DMS53 (cell line): ENCODE measurements at places on chromosomes 2 and 18.
A peak's percentile ranks its signal among the peaks of the same experiment; 100 is the strongest.

- DNase-seq = no peak
These were observed 11.2 kb upstream of the NFE2L2 start for GRCh38 chr2:177275743-177276055.

GRCh38 chr18:22320771-22321170, 96.9 kb downstream of the CTAGE1 start:
- no peak for DNase-seq

DNA sequence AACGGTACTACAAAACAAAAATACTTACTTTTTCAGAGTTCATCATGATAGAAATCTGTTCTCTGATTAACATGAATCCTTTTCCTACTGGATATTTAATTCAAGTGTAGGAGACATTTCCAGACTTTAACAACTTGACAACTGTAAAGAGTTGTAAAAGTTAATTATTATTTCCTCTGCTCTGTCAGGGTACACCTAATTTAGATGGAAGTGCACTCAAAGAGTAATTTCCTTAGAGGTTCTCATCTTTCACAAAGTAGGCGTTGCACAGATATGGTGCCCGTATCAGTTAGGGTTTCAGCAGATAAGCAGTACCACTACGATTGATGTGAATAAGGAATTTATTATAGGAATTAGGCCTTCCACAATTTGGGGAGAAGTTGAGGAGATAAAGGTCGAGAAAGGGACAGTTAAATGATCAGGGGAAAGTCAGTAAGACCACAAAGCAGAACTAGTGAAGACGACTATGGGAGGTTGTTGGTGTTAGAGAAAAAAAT, 16.2 kb upstream of the PDE11A start:
- DNase-seq = no peak

GRCh38 chr2:238138331-238139195, at the start of gene KLHL30:
TSS of gene KLHL30 (plus strand) at chr2:238138668. CDS start at chr2:238140755, 2,087 bp downstream.
- no peak for DNase-seq

- peak; percentile 18 for DNase-seq
These were observed 115.1 kb downstream of the LRP2 start for GRCh38 chr2:169247211-169247610.

DNA sequence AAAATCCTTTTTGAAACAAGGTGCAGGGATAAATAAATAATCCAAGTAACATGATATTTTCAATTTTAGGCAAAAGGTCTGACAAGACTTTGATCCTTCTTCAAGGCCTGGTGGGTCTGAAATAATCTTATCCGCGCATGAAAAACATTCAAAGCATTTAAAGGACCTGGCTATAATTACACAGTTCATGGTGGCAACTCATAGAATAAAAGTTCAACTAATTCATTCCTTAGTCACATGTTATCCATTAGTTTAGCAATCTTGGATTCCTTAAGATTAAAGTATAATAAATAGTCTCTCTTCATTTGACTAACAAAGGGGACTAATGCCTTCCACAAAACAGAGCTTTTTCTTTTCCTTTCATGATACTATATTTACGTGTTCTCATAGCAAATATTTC, 21.0 kb upstream of the SLC38A11 start:
- DNase-seq = no peak

DNA sequence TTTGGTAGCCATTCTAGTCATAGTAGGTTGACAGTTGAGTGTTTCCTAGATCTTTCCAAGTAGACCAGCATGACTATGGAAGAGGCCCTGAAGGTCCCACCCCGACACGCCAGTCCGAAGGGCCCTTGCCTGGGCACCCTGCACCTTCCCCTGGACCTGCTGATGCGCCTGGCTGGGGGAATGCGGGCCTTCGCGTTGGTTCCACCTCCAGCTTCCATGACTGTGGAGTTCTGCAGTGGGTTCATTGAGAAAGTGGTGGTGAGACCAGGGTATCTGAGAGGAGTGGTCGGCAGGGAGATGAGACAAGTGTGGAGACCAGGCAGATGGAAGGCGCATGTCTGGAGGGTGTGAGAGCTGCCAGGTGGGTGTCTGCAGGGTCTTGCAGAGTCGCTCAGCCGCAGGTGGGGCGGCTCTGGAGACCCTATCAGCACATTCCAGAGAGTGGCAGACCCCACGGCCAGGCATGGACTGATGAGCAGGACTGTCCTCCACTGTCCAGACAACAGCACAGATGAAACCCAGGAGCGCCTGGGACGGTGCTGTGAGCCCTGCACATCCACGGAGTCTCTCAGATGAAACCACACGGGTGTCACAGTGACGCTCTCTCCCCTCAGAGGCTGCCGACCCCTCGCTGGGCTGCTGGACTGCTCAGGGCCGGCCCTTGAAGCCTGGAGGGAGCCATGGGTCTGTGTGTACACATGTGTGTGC, 182.5 kb upstream of the HDAC4 start:
- no peak for DNase-seq

GRCh38 chr2:143186876-143187275, 57.7 kb downstream of the ARHGAP15 start:
- DNase-seq = no peak

GRCh38 chr2:173427887-173428668, 73.4 kb downstream of the CDCA7 start:
- peak; percentile 14 for DNase-seq

- no peak for DNase-seq
These were observed 3.7 kb upstream of the GAREM2 start for GRCh38 chr2:26169226-26169625.

- DNase-seq = no peak
These were observed 277.7 kb downstream of the CAMKMT start for GRCh38 chr2:44639399-44639798.

GRCh38 chr2:235614176-235614860, 120.5 kb downstream of the AGAP1 start:
- no peak for DNase-seq

DNA sequence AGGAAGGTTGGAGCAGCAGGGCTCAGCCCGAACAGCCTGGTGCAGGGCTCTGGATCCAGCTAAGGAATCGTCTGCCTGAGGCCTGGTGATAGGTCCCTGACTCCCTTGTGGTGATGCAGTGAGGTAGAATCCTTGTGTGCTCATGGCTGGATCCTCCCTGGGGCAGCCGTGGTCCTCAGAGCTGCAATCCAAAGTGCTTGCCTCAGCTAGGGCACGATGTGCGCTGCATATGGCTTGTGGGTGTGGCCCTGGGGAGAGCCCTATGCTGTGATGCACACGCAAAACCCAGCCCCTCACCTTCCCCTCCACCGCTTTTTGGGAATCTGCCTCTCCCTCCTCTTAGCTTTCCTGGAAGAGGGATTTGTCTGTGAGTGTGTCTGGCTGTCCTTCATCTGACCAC, 142.2 kb downstream of the DYSF start:
- DNase-seq = no peak

DNA sequence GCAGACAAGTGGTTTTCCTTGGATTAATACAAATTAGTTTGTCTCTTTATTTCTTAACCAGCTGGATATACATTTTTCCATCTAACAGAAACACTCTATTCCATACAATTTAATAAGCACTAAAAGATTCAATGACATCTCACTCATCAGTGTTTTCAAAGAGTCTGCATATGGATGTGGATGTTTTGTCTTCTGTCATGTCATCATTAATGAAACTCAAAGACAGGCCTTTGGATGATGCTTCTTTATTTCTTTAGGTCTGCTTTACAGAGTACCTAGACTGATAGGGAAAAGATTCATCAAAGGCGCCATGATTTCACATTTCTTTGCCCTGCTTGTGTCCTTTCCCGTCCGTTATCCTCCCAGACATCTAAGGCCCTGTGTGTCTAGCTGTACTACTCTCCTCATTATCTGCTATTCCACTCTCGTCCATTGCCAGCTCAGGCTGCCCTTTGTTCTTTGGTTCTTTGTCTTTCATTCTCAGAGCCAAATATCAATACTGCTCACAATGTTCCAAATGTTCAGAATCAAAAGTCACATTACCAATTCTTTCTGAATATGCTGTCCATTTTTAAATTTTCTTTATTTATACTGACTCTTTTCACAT, 232.3 kb upstream of the CHAC2 start:
- DNase-seq = no peak

- DNase-seq = peak; percentile 29
These were observed 662.6 kb upstream of the ACVR2A start for GRCh38 chr2:147182260-147182659.

DNA sequence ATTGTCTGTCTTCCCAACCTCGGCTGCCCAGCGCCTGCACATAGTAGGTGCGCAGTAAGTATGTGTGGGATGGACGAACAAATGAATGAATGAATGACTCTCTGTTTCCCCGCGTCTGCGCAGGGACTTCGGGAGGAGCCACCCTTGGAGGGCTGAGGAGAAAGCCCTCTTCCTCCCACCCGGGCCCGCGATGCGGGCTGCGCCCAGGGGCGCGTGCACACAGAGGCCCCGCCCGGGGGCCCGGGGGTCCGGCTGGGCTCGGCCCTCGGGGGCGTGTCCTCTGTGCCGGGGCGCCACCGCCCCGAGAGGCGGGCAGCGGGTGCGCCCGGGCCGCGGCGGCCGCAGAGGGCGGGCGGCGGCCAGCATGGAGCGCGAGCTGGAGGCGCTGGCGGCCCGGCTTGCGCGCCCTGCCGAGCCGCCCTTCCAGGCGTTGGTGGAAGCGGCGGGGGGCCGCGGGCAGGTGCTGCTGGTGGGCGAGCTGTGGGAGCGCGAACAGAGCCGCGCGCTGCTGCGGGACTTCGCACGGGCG, at the start of gene C2orf72:
Gene C2orf72, plus strand, starts transcription at position 322 of the 529 bp plus-strand sequence. Its CDS starts 43 bp downstream, at position 365.
- DNase-seq = peak; percentile 59

- DNase-seq = peak; percentile 78
These were observed 4.7 kb upstream of the KCNF1 start for GRCh38 chr2:10906926-10907625.

GRCh38 chr2:200964498-200964897, 1.0 kb upstream of the ORC2 start:
- DNase-seq = peak; percentile 60

DNA sequence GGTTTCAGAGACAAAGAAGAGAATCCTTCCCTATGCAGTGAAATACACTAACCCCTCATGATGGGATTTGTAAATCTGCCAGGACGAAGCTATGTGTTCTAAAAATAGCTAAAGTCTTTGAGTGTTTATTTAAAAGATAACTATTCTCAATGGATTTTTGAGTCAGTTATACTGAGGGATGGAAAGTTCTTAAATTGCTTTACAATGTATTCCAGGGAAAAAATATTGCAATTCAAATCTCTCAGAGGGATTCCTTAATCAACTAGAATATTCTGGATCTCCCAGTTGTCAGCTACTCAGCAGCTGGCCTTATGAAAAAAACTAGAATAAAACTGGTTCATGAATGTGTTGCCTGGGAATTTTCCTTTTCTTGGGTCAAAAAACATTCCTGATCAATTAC, 312.4 kb downstream of the PLCL1 start:
- no peak for DNase-seq

DNA sequence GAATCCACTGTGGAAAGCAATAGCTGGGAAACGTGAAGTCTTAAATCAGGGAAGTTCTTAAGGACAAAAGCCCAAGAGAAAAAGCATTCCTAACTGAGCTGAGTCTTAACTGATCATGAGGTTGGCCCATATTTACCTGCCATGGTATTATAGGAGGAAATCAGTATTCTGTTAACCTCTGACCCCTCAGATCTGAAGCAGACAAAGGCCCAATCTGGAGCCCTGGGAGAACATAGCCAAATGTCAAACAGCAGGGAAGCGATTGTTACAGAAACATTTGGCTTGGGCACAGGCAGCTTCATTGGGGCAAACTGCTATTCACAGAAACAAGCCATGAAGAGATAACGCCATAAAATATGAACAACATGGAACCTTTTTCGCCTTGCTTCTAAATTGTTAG, 18.8 kb downstream of the EPHA4 start:
- no peak for DNase-seq

- DNase-seq = no peak
These were observed 84.3 kb downstream of the ACOXL start for GRCh38 chr2:110816404-110817365.

DNA sequence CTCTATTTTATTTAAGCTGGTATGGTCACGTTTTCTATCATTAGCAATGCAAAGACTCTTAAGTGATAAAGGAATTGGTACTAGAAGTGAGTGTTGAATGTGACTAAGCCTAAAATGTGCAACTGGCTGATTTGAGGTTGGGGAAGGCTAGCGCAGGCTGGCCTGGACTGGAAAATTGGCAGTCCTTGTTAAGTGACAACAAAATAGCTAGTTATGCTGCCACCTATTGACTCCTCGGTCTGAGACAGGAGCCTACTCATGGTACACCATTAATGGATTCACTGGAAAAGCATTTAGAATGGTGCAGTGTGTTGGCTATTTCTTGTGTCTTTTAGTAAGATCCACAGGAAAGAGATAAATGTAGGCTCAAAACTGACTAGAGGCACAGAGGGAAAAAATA, 5.7 kb upstream of the WIPF1 start:
- DNase-seq = peak; percentile 77

- DNase-seq = peak; percentile 55
These were observed 16.4 kb downstream of the GALNT3 start for GRCh38 chr2:165777522-165778186.

DNA sequence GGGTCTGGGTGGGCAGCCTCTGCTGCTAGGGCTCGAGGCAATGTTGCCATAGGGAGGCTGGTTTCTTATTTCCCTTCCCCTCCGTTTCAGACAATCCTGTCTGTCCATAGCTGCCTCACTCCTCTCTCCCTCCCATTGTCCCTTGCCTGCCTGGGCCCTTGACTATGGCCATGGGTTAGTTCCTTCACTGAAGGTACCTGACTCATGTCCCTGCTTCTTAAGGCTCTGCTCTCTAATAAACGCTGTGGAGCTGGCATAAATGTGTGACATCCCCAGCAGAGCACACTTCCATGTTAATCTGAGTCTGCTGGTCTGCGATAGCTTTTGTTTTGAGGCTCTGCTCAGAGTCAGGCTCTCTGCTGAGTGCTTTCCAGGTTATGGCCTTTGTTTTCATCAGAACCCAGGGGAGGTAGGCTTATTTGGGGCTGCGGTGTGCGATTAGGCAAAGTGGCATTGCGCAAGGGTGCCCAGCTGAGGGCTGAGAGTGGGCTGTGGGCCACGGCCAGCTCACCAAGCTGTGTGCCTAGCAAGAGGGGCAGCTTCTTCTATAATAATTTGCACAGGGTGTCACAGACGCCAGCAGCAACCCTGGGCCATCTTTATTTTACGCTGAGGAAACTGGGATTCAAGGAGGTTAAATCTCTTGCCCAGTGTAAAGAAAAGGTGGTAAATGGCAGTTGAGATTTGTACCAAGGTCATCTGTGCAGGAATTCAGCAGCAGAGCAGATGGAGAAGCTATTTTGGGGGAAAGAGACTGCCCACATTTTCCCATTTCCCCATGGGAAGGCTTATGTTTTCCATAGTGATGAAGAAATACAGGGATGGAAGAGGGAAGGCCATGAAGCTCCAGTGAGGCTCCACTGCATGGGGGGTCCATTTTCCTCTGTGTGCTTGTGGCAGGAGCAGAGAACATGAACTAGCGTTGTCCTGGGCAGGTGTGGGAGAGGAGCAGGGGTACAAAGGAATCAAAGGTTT, 25.6 kb downstream of the MRPL33 start:
- no peak for DNase-seq

- DNase-seq = no peak
These were observed 145.8 kb upstream of the MGAT5 start for GRCh38 chr2:134108113-134108512.
